ENCODE measurements at places on chromosomes 2 and 18.

DNA sequence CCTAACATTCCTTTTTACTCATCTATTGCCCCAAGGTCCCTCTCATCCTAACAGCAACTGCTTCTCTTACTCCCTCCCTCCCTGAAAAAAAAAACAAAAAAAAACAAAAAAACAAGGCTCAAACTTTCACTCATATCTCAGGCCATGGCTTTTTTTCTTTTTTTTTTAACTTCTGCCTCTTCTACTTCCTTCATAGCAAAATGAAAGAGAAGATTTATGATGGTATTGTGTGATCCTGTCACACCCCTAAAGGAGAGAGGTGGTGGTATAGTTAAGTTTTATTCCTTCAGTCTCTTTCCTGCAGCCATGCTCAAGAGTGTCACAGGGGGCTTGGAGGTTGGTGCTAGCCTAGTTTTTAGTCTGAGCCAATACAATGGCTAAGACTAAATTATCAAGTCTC is 21.5 kb upstream of the EPC2 start:
- no peak for DNase-seq

GRCh38 chr2:57444752-57445430 is 601.7 kb upstream of the VRK2 start:
- no peak for DNase-seq

DNA sequence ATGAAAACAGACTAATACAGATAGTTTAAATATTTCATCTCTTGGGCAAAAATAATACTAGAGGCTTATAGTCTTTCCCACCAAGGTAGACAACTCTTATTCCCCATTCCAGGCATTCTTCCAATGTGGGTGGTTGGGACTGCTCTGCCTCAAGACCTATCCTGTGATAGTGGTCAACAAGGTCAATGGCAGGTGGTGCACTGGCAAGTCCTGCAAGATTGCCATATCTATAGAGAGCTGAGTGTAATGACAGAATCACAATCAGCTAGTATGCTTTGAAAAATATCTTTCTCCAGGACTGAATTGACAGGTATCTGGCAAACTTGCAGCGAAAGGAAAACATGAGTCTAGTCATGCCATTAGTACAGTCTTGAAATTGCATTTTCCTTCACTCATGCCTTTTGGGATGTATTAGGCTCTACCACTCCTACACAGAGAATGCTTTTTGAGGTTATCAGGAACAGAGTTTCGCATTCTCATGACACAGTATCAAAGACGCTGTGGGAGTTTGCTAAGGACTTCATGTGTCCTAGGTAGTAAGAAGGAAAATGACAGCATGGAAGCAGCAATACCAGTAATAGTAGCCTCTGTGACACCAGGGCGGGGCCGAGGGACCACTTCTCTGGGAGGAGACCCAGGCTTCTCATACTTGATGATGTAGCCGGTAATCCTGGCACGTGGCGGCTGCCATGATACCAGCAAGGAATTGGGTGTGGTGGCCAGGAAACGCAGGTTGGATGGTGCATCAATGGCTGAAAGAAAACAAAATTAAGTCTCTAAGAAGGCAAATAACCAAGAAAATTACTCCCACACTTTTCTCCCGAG is 61.0 kb downstream of the FN1 start:
- no peak for DNase-seq

GRCh38 chr2:68901199-68901514 is 30.0 kb upstream of the BMP10 start:
- DNase-seq, result no peak

DNA sequence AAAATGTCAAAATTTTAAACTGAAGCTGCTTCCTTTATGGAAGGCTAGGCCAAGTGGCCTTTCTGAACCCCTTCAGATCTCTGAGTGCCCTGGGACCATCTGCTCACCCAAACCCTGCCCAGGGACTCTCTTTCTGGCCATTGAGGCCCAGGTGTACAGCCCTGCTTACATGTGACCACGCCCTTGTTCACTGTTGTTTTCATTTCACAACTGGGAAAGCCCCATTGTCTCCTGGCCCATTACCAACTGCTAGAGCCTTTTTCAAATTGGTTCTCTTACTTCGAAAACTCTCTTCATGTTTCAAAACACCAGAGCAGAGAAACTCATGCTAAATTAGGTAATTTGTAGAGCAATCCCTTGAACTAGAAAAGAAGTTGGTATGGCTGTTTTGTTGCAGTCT is 219.5 kb upstream of the TANK start:
- no peak for DNase-seq

GRCh38 chr2:120018549-120018948 is 5.7 kb downstream of the EPB41L5 start:
- DNase-seq, result no peak

DNA sequence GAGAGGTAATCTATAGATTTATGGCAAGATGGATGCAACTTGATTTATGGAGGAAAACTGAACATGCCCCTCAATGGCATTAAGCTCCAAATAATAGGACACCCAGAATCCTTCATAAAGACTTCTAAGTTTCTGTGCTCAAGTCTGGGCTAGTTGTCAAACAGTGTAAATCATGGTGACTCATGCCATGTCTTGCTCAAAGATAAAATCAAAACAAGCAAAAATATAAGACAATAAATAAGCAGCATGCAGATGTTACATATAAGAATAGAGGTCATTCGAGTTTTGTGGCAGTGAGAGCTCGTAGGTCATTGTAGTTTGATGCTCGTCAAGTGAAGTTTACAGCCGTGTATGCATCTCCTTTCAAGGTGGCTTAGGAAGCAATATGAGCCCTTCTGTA is 403.2 kb downstream of the THSD7B start:
- DNase-seq, result no peak

DNA sequence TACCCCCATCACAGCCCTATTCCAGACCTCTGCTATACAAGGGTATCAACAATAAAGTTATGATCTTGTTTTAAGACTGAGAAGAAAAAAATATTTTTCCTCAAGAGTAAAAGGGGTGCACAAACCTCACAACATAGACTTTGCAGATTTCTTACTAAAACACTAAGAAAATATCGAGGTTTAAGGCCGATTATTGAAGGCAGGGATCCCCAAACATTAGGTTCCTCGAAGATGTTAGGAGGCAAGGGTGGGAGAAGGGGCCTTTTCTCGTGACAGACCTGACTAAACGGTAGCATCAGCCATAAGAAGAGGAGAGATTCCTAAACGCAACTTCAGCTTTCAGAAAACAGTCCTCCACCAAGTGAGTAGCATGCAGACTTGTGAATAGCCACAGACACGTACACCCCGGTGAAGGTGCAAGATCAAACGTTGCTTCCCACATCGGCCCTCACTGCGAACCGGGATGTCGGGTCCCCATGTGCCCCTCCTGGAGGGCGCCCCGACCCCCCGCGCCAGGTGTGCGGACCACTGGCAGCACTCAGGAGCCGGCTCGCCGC is 678 bp downstream of the PIAS2 start:
- no peak for DNase-seq

GRCh38 chr2:228140934-228141528 is 40.5 kb downstream of the SPHKAP start:
- no peak for DNase-seq

- no peak for DNase-seq
Measured at GRCh38 chr2:6545795-6546194, 319.9 kb downstream of the CMPK2 start.

- DNase-seq, result no peak
Measured at GRCh38 chr18:22434973-22435608, 17.4 kb upstream of the CTAGE1 start.

DNA sequence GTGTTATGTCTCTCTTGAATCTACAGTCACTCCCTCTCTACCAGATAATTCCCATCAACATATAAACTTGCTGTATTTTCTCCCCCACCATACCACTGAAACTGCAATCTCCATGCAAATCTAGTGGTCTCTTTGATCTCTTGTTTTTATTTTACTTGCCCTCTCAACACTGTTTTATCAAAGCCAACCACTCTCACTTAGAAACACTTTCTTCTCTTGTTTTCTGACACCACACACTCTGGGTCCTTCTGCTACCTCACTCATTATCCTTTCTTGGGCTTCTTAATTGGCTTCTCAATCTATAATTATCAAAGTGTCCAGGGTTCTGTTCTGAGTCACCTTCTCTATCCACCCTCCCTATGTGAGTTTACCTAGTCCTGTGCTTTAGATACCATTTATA is 2.0 kb upstream of the MCFD2 start:
- no peak for DNase-seq

- no peak for DNase-seq
Measured at GRCh38 chr18:37559194-37559593, 6.4 kb downstream of the CELF4 start.

GRCh38 chr2:43383533-43383932 is 157.1 kb upstream of the ZFP36L2 start:
- no peak for DNase-seq

DNA sequence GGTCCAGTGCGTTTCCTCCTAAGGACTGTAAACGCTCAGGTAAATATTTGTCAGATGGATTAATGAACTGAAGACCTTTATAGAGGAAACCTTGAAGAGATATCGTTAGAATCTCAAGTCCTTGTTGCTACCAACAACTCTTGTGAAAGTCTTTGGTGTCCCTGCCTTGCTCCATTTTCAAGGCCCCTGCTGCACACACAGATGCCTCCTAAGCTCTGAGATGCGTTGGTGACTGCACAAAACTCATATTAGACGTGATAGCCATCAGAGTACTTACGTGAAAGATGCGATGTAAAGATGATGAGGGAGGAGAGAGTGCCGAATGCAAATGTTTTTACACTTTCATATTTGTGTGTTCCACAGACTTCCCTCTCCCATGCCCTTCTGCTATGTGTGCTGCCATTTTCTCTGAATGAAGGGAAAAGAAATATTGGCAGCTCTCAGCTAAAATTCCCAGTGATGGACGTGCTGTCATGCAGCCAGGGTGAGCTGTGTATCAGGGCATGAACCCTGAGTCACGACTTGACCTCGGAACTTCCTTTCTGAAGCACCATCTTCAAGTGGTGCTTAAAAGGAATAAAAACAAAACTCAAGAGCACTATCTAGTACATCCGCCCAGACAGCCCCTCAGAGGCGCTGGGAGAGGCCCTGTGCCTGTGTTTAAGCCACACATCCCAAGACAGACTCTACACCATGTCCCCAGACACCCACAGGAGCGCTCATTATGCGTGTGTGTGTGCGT is 117.4 kb downstream of the FAM210A start:
- DNase-seq, result no peak

GRCh38 chr2:28274911-28275685 is 117.6 kb upstream of the FOSL2 start:
- DNase-seq, result no peak

DNA sequence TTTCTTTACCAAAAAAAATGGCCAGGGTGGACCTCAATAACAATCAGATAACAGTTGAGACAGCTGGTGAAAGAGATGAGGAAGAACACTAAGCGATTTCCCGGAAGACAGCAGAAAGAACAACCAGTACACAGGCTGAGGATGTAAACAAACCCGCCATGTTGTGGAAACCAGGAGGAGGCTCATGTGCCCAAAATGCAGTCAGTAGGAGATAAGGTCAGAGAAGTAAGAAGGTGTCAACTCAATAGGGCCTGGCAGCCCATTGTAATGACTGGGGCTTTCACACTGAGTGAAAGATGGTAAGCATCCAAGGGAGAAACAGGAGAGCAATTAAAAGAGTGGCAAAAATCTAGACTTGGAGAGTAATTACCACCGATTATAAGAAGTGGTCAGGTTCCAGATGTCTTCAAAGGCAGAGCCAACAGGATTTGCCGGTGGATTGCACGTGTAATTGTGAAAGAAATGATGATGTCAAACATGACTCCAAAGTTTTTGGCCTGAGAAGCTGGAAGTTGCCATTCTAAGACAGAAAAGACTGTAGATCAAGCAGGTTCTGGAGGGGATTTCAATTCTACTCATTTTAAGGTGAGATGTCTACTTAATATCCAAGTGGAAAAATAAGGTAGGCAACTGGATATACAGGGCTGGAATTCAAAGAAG is 77.7 kb upstream of the CYP1B1 start:
- no peak for DNase-seq

DNA sequence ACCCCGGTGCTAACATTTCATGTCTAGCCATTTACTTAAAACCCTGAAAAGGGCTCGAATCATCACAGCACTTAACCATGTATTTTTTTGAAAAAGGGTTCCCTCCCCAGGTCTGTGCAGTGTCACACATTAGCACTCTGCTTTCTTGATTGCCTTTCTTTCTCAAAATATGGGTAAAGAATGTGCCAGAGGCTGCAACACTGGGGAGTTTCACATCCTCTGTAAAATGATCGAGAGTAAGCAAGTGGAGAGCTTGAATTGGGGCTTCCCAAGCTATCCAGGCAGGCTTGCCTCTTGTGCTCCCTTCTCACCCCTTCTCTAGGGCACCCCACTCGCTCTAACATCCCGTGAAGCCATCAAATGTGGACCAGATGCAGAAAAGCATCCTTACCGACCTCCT is 177.0 kb upstream of the CCDC68 start:
- DNase-seq, result no peak

DNA sequence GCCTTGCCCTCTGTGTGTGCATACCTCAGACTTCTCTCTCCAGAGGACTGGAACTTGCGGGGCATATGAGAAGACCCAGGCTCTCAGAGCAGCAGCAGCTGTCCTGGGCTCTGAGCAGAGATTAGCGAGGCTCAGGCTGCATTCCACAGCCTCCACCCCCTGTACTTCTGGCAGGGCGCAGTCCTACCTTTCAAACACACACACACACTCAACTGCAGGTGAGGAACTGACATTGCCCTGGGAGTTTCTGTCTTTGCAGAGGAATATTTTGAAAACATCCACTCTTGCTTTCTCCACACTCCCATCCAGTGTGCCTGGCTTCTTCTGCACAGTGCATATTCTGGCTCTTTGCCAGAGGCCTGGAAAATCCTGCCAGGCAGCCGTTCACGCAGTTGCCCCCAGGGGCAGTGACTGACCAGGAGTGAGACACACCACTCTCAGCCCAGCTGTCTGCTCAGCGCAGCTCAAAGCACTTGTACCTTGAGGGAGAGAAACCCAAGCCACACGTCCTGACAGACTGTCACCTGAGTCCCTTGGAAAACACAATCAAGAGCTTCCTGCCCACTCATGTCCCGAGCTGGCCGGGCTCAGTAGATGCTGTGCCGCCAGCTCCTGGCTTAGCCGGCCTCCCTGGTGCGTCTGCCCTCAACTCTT is 460.8 kb downstream of the RNF144A start:
- peak; percentile 22 for DNase-seq

GRCh38 chr2:81195774-81196382 is 891.3 kb upstream of the LRRTM1 start:
- DNase-seq, result no peak

DNA sequence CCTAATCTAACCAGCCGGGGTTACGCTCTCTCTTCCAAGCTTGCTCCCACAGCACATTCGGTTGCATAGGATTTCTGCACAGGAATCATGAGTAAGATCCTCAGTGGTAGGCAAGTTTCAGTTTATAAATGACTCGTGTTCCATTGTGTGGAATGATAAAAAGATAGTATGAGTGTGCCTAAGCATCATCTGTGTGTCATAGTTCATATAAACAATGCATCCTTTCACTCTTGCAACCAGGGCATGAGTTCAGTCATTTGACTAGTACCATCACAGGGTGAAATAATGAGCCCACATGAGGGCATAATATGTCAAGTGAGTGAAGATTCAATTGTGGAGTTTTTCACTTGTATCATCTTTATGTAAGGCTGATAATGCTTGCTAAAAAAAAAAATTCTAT is 417.1 kb upstream of the CDH2 start:
- DNase-seq, result no peak
